ENCODE measurements at places on chromosomes 3 and 15. TPM values are rescaled to one million over a fixed set of nuclear protein-coding genes. Genes with fewer than 3 reads are reported as not detected.

- DNase-seq, result no peak
Measured at GRCh38 chr15:65184305-65184867, 756 bp downstream of the CLPX start.

- no peak for DNase-seq
Measured at GRCh38 chr3:20527368-20527767, 341.4 kb upstream of the SGO1 start.

DNA sequence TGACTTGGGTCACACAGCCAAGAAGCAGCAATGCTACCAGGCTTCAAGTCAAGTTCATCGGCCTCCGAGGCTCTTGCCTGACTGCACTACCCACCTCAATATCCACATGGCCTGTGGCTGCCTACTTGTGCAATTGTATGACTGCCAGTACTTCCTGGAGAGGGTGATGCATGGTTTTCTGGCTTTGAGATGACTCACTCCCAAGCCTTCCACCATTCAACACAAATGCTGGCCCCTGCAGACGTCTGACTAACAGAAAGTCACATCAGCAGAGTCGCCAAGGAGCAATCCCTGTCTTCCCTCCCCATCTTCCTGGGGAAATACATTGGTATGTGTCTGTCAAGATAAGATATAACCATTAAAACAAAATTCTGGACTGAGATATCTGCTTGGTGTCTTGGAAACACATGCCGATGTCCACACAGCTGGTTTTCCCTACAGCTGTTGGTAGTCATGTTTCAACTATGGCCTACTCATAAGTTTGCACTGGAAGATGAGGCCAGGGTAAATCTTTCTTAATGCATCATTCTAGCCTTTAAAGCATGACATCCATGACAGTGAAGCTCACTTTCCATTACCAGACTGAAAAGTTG is 79.6 kb upstream of the SPATA12 start:
- DNase-seq, result peak; percentile 91

GRCh38 chr15:32957219-32957618 is 237.3 kb downstream of the FMN1 start:
- DNase-seq, result no peak

Gene IL1RAP
- 6.3 TPM for total RNA-seq

Gene ROBO2
- total RNA-seq, result 2.5 TPM

Gene TMEM207
- not detected for total RNA-seq

Data from right atrium auricular region (tissue), 2 donors.